Central memory CD4-positive, alpha-beta T cell (primary cell): ENCODE measurements at places on chromosomes 2 and 18.

DNA sequence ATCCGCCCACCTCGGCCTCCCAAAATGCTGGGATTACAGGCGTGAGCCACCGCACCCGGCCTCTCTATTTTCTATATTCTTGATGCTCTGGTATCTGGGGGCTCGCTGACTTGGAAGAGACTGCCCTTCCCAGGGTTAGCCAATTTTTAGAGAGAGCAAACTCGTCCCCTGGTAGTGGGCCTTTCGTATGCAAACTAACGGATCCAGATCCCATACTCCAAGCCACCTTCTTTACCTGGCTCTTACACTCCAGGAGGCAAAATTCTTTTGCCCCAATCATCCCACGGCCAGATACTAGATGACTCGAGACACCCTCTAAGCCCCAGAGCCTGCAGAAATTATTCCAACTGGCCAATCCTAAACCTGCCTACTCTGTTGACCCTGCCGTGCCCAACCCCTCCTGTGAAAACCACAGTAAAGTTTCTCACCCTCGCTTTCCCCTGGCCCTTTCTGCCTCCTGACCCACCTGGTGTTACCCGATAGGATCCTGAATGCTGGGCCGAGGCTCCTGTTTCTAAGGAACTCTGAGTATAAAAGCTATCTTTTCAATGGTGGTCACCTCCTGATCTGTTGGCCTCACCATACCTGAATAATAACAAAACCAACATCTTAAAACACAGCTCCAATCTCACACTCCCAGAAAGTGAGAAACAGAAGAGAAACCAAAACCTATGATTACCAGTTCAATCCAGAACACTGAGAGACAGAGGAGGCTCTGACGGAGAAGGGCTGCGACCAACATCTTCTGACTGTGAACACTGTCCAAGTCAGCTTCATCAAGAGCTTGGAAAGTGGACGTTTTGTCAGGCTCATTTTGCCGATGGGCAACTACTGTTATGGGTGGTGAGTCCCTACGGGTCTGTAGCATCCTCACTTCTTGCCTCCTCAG, 57.6 kb upstream of the ZNF532 start:
- DNase-seq = no peak

- no peak for DNase-seq
Observed at GRCh38 chr2:68086166-68086565, 23.4 kb upstream of the C1D start.

DNA sequence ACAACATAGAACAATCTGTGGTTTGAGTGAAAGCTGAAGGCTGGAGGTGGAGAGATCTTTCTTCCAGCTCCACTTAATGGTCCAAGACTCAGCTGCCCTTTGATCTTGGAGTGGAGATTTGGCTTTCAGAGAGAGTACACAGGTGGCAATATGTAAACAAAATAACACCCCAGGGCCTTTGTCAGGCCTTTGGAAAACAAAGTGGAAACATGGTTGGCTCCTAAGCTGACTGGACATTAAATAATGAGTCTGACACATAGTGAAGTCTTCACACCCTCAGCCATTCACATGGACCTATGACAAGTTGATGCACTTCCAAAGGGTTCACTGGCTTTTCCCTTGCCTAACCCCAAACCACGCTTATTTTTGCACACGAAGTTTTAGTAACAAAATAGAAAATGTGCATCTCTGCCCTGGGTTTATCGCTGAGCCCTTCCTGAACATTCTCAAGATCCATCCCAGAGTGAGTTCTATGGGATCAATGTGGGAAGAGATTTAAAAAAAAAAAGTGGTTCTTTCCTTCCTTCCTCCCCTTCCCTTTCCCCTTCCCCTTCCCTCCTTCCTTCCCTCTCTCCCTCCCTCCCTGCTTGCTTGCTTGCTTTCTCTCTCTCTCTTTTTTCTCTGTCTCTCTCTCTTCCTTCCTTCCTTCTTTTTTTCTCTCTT, 201.3 kb upstream of the NT5C1B start:
- DNase-seq = no peak

- DNase-seq = no peak
Observed at GRCh38 chr2:18551169-18551568, 9.3 kb downstream of the RDH14 start.

DNA sequence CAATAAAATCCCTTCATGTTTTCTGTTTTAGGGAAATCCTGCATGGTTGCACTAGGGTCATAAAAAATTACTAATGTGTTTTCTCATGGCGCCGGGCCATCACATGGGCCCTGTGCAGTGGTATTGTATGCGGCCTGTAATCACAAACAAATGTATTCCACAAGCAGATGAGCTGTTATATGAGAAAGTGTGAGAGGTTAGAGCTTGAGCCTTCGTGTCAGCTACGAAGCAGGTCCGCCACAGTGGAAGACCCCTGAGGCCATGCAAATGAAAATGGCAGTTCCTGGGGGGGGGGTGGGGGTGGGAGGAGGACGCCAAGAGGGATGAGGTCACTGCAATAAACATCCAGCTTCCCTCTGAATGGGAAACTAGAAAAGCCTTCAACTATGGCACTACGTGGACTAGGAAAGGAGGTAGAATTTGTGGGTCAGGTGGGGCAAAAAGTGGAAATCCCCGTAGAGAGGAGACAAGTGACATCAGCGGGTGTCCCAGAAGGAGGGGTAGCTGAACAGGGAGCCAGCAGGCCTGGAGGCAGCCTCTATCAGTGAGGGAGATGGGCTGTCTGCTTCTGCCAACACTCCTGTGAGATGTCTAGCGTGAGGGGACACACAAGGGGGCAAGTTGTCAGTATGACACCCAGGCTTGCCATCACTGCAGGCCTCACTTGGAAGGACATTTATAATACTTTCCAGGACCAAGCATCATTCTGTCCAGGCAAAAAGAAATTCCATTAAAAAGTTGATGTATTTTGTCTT, 130.3 kb upstream of the CTAGE1 start:
- no peak for DNase-seq

GRCh38 chr18:46320928-46321711, 216.9 kb downstream of the HAUS1 start:
- DNase-seq = no peak

- DNase-seq = no peak
Observed at GRCh38 chr2:58047373-58047935, 848 bp downstream of the VRK2 start.

DNA sequence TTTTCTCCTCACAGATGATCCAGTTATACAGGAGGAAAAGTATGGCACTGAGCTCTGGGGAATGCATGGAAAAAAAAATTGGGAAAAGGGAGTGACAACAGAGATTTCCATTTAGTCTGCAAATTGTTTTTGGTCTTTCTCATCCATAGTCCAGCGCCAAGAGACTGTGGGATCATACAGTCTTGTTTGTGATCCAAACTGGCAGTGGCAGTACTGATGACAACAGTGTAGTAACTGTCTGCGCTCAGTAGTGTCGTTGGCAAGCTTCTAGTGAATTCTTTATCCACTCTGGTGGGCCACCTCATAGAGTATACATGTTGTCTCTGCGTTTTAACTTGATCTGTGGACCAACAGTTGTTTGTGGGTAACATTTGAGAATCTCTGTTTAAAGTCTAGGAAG, 37.9 kb downstream of the GALNT1 start:
- no peak for DNase-seq

GRCh38 chr2:30956995-30957394, 149.7 kb upstream of the CAPN13 start:
- DNase-seq = no peak

GRCh38 chr2:131038258-131039100, 54.8 kb downstream of the FAM168B start:
- DNase-seq = no peak

GRCh38 chr2:99858951-99859596, 283.3 kb downstream of the AFF3 start:
- DNase-seq = no peak

DNA sequence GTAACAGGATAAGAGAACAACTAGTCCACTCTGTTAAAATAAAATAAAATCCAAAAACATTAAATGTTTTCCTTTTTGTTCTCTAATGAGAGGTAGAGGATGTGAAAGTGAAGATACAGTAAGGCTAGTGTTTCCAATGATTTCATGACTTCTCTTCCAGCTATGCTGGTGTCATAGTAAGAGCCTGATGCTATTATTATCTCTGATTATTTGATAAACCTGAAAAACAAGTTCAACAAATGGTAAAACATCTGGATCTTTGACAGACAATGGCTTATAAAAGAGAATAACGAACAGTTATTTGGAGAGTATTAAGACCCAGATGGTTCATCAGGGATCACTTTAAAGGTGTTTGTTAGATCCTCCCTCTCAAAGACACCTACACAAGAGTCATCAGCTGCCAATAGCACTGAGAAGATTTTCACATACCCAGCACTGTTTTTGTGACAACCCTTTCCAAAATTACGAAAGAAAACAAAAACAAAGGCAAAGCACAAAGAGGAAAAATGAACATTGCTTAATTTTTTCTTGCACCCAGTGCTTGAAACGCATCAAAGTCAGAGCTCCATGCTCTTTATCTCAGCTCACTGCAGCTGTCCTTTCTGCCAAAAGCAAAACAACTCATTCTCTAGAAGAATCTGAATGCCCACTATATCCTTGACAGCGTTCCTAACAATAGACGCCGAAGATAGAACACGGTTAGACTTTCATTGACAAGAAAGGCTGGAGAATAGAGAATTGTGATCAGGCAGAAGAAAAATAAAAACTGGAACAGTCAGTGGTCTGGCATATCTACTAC, 168.6 kb downstream of the SLC8A1 start:
- DNase-seq = no peak

DNA sequence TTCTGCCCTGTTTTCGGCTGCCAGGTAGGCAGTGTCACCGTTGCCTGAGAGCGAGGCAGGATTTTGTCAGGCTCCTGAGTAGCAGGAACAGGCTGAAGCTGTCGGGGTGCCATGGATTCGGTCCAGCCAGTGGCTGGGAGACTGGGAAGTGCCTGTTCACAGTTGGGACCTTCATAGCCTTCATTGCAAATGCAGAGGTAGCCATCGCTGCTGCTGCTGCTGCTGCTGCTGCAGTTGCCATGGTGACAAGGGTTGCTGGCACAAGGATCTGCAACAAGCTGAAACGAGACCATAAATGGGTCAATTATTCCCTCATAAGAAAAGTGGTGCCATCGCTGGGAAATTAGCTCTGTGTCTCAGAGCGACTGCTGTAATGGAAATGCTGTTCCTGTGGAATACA, 122.7 kb downstream of the DNER start:
- no peak for DNase-seq

- no peak for DNase-seq
Observed at GRCh38 chr2:96091711-96092572, 24.4 kb downstream of the ADRA2B start.

DNA sequence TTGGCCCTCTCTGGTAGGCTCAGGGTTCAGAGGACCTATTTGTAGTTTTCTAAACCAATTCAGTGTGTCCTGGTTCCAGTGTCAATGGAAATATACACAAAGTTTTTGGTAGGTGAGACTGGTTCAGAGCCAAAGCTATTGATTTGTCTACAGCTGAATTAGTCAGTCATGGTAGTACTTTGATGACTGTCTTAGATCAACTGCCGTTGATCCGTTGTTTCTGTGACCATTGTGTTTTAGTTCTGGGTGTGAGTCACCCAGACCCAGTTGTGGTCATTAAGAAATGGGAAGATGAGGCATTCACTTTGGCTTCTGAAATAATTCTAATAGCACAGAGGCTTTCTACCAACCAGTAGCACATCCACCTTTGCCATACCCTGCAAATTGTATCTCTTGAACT, 16.0 kb upstream of the RPE start:
- DNase-seq = no peak

- no peak for DNase-seq
Observed at GRCh38 chr2:149058936-149059335, 20.4 kb downstream of the LYPD6B start.

DNA sequence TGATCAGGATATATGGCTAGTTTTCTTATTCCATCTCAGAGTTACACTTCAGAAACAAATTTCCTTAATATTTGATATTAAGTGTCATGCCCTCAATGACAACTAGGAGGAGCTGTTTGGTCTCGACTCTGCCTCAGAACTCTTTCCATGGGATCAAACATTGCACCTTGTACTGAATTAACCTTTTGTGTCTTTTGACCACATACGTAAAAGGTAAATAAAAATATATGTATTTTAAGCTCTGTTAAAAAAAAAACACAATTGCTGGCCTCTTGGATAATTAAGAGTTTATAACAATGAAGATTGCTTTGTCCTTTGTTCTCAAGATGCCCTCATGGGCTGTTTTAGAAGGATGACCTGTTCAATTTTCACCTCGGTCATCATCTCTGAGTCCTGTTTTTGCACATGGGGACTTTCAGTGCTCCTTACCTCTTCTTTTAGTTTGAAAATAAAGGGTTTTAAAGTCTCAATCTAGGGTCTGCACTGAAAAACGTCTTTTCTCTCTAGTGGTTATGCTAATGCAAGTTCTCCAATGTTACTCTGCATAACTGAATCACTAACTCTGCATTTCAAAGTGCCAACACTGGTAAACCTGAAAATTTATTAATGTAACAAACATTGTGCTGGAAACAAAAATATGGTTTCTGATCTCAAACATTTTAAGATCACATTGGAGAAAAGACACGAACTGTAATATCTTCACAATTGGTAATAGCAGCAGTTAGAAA, 18.8 kb upstream of the FN1 start:
- no peak for DNase-seq

- DNase-seq = no peak
Observed at GRCh38 chr2:101518578-101519492, 43.9 kb upstream of the RFX8 start.

- no peak for DNase-seq
Observed at GRCh38 chr2:5521461-5521860, 170.7 kb upstream of the SOX11 start.
